Fibroblast of skin of scalp (primary cell): ENCODE measurements at places on chromosomes 13 and 19.
A peak's percentile ranks its signal among the peaks of the same experiment; 100 is the strongest.

DNA sequence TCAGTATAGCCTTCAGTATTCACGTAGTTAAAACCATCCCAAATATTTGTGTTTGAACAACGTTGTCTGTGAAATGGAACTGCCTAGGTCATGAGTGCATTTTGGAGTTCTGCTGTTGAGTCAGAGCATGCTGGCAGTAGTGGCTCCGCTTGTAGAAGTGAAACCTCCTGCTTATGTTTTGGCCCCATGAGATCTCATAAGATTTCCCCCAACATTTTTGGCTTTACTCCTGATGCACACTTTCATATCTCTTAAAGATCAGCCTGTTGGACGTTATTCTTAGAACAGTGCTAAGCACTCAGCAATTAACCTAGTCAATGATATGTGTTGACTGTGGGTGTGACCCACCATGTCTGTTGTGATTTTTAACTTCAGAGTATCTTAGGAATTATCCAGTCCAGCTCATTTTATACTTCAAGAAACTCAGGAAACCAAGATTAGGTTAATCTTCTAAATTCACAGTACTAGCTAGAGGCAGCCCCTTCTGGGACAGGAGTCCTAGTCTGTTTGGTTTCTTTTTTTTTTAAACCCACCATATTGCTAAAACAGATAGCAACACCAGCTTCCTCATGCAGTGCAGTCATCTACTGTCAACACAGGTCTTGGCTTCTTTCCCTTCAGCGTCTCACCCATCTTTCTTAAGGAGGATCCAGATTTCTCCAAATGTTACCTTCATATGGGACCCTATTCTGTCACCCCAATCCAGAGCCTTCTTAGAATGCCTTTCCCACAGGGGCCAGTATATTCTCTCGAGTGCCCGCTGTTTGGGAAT lies 26.2 kb downstream of the RAP2A start:
- DNase-seq = peak; percentile 30

DNA sequence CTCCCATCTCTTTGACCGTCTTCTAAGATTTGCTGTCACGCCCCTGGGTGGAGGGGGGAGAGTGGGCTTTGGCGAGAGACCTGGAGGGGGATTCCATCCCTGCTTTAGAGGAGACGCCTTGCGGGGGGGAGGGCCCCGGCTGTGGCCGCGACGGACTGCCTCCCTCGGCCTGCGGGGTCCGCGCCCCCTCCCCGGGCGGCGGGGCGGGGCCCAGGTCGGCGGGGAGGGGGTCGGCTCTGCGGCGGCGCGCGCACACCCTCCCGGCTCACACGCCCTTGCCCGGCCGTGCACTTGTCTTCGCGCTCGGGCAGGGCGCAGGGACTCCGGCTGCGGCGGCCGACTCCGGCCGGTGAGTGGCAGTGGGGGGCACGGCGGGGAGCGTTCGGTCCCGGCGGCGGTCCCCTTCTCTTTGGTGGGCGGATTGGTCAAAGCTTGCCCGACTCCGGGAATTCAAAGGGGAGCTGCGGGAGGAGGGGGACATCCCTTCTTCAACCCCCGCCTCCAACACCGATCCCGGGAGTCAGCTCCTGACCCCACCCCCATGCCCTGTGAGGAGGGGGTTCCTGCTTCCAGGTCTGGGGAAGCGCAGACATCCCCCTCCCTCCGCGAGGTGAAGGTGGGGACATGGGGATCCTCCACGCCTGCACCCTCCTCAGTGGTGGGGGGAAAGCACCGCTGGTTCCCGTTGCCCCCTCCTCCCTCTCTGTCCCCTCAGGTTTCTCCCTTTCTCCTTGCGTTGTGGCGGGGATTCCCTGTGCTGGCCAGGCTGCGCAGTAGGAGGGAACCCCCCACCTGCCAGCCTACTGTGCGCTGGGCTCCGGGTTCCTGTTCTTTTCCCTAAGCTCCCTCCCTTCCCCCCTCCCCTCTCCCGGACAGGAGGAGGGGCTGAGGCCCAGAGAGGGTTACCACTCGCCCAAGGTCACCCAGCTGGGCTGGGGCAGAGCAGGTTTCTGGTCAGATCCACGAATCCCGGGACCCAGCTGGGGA lies 14.6 kb upstream of the KCNN1 start:
- no peak for DNase-seq

DNA sequence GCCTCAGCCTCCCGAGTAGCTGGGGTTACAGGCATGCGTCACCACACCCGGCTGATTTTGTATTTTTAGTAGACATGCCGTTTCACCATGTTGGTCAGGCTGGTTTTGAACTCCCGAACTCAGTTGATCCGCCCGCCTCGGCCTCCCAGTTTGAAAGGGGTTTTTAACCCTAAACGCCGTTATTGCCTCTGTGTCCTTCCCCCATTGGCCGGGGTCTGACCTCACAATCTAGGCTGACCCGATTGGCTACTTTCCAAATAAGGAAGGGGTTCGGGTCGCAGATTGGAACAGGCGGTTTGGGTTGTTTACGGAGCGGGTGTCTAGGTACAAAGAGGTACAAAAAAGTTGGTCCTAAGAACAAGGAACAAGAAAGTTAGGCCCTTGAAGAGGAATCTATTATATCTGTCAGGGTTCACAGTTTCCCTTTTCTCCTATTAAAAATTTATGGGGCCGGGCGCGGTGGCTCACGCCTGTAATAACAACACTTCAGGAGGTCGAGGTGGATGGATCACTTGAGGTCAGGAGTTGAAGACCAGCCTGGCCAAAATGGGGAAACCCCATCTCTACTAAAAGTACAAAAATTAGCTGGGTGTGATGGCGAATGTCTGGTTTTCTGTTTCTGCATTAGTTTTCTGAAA lies 1.0 kb downstream of the ZNF253 start:
- peak; percentile 3 for DNase-seq

- DNase-seq = no peak
Measured at GRCh38 chr19:51144482-51145045, 2.5 kb downstream of the SIGLEC7 start.

- DNase-seq = no peak
Measured at GRCh38 chr19:5141129-5141849, 172.4 kb downstream of the KDM4B start.

- DNase-seq = no peak
Measured at GRCh38 chr13:99722931-99723330, 221.7 kb downstream of the TM9SF2 start.

- no peak for DNase-seq
Measured at GRCh38 chr13:20780317-20780716, 6.6 kb upstream of the EEF1AKMT1 start.

DNA sequence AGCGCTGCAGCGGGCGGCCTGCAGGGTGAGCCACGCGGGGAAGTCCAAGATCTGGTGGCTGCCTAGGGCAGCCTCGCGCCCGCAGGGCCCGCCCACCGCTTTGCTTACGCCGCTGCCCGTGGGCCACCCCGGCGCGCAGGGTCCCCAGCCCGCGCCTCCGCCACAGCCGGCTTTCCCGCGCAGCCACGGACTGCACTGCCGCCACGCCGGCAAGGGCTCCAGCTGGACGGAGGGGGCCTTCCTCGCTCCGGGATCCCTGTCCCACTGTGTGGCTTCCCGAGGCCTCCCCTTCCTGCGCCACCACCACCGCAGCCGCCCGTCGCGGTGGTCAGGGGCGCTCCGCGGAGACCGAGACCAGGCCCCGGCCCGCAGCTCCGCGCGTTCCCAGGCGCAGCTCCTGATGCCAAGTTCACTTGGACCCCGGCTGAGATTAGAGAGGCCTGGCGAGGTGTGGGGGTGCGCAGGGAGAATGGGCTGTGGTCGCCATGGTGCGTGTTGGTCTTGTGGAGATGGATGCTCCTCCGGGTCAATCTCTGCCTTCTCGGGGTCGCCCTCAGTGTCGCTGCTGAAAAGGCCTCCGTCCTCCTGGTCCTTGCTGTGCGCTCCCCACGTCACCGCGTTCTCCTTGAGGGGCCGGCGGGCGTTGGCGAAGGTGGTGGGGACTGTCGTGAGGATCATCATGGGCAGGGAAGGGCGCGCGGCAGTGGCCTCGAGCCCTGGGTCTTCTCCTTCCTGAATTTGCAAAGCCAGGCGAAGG lies 17.9 kb upstream of the RNF17 start:
- no peak for DNase-seq

DNA sequence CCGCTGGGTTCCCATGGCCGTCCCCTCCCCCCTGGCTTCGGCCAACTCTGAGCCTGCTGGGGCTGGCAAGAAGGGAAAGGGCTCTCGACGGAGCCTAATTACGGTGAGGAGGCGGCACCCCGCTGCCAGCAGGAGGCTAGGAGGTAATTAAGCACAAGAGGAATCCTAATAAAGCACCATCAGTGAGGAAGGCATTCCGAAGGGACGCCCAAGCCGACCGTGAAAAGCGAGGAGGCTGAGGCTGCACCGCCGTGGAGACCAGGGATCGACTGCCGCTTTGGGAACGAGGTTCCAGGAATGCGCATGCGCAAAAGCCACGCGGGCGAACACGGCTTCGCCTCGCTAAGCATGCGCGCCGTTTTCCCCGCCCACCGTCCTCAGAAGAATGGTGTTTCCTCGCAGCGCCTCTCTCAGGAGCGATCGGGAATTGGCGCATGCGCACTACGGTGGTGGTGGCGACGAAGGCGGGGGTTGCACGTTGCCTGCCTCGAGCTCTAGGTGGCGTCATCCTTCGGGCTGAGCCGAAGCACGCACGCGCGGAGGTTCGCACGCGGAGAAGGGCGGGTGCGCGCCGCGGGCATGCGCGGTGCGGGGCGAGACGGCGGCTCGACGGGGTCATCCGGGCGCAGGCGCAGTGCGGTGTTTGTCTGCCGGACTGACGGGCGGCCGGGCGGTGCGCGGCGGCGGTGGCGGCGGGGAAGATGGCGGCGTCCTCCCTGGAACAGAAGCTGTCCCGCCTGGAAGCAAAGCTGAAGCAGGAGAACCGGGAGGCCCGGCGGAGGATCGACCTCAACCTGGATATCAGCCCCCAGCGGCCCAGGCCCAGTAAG lies at the start of gene MAP2K7:
MAP2K7 (plus strand) TSS at position 634 of the 830 bp plus-strand sequence; CDS start at position 702, 68 bp downstream.
- DNase-seq = peak; percentile 99

- DNase-seq = no peak
Measured at GRCh38 chr19:49953416-49953815, 7.6 kb downstream of the SIGLEC11 start.

DNA sequence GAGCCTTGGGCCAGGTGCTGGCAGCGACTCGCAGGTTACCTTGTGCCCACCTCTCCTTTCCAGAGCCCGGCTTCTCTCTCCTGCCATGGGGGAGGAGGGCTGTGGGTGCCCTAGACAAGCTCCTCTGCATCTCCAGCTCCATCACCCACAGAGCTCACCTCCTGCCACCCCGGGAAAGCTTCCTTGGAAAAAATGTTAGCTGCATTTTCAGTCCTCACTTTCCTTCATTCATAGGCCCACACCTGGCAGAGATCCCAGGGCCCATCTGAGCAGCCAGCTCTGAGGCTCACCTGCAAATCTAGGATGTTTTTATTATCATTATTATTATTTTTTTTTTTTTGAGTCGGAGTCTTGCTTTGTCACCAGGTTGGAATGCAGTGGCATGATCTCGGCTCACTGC lies 36.8 kb downstream of the ZFR2 start:
- no peak for DNase-seq

DNA sequence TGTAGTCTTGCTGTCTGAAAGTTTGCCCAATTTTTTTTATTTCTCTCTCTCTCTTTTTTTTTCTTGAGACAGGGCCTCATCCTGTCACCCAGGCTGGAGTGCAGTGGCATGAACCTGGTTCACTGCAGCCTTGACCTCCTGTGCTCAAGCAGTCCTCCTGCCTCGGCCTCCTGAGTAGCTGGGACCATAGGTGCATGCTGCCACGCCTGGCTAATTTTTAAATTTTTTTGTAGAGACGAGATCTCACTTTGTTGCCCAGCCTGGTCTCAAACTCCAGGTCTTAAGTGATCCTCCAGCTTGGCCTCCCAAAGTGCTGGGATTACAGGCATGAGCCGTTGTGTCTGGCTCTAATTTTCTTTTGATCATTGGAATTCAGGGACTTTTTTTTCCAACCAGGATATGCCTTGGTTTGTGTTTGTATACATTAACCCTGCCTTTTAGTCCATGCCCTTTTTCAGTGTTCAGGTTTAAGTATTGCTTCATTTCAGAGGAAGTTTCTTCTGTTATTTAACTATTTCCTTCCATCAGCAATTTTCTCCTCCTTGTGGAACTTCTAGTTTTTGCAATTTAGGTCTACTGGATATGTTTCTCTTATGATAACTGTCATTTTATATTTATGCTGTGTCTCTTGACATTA lies 201.4 kb downstream of the PCCA start:
- no peak for DNase-seq
